ENCODE measurements at places on chromosomes 2 and 18. TPM values are rescaled to one million over a fixed set of nuclear protein-coding genes. Genes with fewer than 3 reads are reported as not detected.

GRCh38 chr2:144267239-144267638 is 252.7 kb downstream of the ZEB2 start:
- no peak overlapping the region for H3K4me3 ChIP-seq
- H3K4me1 ChIP-seq = no peaks in the 10 kb centered on the region
- H3K36me3 ChIP-seq = no peaks in the 10 kb centered on the region
- no peak for DNase-seq

DNA sequence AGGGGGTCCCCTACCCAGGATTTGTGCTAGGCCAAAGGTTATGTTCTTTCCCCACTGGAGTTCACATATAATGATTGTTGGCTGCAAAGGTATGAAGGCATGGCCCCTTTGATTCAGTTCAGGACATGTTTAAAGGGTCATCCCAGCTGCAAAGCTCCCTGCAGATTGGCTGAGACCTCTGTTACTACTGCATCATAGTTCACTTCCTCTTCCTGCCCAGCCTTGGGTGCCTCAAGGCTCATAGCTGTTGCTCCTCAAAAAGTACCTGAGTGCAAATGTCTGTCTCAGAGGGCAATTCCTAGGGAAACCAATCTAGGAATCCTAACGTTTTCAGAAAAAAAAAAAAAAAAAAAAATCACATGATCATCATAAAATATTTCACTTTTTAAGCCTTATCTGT is 125.1 kb downstream of the ATL2 start:
- H3K4me1 ChIP-seq = no peaks in the 10 kb centered on the region
- DNase-seq = no peak
- H3K27ac ChIP-seq = no peak overlapping the region

DNA sequence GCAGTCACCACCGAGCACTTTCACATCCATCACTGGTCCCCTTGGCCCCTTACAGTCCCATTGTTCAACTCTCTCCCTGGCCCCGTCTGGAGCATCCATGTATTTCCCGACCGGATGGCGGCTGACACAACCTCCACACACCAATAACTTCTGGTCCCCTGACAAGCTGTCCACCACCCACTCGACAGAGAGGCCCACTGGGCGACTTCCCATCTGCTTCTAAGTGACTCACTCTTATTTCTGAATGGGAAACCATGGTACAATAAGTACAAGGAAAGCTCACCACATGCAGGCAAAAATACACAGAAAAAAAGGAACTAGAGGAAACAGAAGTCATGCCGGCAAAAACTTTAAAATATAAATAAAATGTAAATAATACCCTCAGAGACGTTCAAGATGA is 82.9 kb upstream of the RAB12 start:
- no peaks in the 10 kb centered on the region for H3K4me1 ChIP-seq
- H3K27ac ChIP-seq = no peak overlapping the region
- no peak for DNase-seq
- H3K27me3 ChIP-seq = no peaks in the 10 kb centered on the region

GRCh38 chr2:238567067-238567855 is 140.5 kb downstream of the ASB1 start:
- no peak for DNase-seq
- no peak overlapping the region for H3K4me3 ChIP-seq
- no peaks in the 10 kb centered on the region for H3K27me3 ChIP-seq
- H3K27ac ChIP-seq = no peak overlapping the region

DNA sequence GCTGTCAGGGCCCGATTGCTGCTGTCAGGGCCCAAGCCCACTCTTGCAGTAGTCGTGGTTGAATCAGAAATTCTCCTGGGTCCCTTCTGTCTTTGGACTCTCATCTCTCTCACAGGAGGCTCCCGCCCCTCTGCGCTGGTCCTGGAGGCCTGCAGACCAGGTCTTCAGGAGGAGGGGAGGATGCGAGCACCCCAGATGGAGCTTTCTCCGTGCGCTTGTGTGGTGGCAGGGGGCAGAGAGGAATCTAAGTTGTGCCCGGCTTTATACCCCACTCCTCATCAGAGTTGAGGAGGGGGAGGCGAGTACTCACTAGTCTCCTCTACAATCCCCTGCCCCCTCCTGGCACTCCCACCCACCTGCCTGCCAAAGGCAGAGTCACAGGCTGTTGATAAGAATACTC is 10.4 kb downstream of the EN1 start:
- no peak overlapping the region for H3K4me3 ChIP-seq
- no peaks in the 10 kb centered on the region for H3K36me3 ChIP-seq
- no peak overlapping the region for H3K27ac ChIP-seq
- H3K4me1 ChIP-seq = no peaks in the 10 kb centered on the region

DNA sequence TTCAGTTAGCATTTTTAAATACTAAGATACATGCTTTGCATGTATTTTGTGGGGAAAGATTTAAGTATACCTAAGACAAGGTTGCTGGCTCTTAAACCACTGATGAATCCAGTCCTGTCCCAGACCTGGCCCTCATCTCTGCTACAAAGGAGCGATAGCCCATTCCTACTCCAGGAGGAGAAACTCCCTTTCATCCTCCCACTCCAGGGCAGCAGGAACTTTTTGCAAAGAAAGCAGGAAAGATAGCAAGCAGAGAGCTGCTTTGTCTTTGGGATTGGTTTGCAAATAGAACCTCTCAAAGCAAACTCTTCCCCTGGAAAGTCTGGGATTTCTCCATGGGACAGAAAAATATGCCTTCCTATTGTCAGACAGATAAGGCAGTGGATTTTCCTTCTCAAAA is 43.6 kb upstream of the COPS8 start:
- no peak for DNase-seq
- no peak overlapping the region for H3K27ac ChIP-seq
- H3K36me3 ChIP-seq = no peaks in the 10 kb centered on the region
- peaks cover 7% of the 10 kb centered on the region for H3K4me1 ChIP-seq
- H3K27me3 ChIP-seq = no peaks in the 10 kb centered on the region

DNA sequence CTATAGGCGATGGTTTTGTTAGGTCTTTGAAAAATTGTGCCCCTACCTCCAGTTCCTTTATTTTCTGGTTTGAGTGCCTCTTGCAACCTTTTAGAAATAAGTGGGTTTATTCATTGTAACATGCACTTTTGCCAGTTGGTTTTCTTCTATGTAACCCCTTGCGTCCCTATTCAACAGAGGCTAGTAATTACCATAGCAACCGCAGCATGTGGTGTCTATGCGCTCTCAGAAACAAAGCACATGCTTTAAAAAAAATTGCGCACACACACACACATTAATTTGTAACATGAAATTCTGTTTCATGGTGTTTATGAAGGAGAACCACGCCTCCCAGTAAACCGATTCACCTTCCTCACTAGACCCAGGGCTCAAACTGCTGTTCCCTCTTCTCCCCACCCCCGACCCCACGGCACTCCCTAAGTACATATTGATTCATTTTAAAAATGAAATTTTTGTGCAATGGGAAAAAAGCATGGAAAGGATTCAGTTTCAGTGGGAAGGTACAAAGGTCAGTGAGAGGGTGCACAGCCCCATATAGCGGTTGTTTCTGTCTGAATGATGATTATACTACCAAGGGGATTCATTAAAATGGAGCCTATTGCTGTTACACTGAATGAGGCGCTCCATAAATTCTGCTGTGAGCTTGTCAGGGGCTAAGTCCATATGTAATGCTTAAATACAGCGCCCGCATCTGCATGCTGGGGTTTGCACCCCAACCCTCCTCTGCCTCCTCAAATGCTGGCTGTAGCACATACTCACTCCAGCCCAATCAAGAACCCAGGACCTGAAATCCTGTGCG is 206.9 kb downstream of the ICOS start:
- no peaks in the 10 kb centered on the region for H3K27me3 ChIP-seq
- no peak overlapping the region for H3K4me3 ChIP-seq
- H3K27ac ChIP-seq = no peak overlapping the region
- no peak for DNase-seq

DNA sequence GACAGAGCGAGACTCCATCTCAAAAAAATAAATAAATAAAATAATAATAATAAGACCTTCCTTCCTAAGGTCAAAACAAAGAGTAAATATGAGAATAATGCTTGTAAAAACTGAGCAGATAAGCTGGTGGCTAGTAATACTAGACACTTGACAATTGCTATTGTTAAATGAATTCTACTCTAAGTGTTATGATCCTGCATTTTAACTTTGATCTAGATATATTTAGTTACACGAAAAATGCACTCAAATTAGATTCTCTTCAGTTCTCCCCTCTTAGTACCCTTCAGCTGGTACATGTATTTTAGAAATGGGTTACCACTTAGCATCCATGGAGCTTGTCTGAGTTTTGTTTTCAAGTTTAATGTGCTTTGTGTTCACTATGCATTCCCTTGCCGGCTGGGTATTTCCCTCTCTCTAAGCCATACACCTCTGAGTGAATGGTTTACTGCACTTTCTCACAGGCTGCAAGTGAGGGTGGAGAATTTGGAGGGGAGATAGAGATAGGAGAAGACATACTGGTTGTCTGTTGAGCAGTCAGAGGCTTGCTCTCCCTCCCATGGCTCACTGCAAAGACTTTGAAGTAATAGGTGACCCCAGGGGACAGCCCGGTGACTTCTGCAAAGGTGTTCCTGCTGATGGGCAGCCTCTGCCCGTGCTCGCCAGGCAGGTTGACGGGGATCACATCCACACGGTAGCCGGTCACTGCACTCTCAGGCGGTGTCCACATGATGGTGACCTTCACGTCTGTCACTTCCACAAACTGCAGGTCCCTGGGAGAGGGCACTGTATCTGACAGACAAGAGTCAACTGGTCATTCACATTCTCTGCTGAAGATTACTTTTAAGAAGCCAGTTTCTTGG is 29.9 kb downstream of the FN1 start:
- no peaks in the 10 kb centered on the region for H3K4me1 ChIP-seq
- peaks cover 11% of the 10 kb centered on the region for H3K36me3 ChIP-seq
- H3K27me3 ChIP-seq = no peaks in the 10 kb centered on the region
- no peak overlapping the region for H3K27ac ChIP-seq
- no peak overlapping the region for H3K4me3 ChIP-seq

- no peak for DNase-seq
- no peak overlapping the region for H3K27ac ChIP-seq
- peaks cover 23% of the 10 kb centered on the region for H3K27me3 ChIP-seq
- H3K4me3 ChIP-seq = no peak overlapping the region
- H3K4me1 ChIP-seq = no peaks in the 10 kb centered on the region
- H3K36me3 ChIP-seq = no peaks in the 10 kb centered on the region
Observed at GRCh38 chr2:88458633-88459032, 6.1 kb upstream of the FOXI3 start.

- peaks cover 12% of the 10 kb centered on the region for H3K4me1 ChIP-seq
- H3K36me3 ChIP-seq = peaks cover 20% of the 10 kb centered on the region
- no peak overlapping the region for H3K4me3 ChIP-seq
- DNase-seq = no peak
- H3K27ac ChIP-seq = no peak overlapping the region
Observed at GRCh38 chr2:98614024-98614739, 5.8 kb downstream of the UNC50 start.

DNA sequence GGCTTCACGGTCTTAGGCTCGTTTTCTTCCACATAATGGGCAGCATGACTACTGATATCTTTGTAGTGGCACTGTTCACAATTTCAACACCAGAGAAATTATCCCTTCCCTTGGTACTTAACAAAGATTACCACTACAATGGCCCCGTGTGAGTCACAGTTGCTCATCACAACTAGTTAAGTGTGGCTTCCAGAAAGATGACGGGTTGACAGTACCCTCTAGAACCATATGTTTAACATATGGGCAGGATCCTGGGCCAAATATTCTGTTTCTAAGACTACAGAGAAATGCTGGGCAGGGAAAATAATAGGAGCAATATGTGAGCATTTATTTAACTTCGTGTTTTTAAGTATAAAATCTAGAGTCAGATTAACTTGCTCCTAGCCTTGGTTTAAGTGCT is 780.1 kb upstream of the LINC00305 start:
- H3K4me3 ChIP-seq = no peak overlapping the region
- no peaks in the 10 kb centered on the region for H3K36me3 ChIP-seq
- DNase-seq = no peak

DNA sequence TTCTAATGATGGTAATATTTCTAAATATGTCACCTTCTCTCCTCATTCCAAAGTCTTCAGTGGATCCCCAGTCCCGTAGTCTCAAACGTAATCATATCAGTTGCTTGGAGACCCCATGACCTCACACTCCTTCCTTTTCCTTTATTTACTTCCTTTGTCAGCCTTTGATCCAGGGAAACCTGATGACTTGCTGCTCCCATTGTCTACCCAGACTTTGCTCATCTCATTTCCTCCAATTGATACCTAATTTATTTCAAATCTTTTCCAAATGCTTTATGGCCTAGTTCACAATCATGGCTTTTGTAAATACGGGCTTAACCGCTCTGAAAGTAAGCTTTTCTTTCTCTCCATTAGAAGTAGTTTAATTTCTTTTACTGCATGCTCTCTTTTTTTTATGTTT is 402.4 kb upstream of the CYRIA start:
- H3K36me3 ChIP-seq = no peaks in the 10 kb centered on the region
- H3K4me1 ChIP-seq = no peaks in the 10 kb centered on the region
- no peak overlapping the region for H3K27ac ChIP-seq

DNA sequence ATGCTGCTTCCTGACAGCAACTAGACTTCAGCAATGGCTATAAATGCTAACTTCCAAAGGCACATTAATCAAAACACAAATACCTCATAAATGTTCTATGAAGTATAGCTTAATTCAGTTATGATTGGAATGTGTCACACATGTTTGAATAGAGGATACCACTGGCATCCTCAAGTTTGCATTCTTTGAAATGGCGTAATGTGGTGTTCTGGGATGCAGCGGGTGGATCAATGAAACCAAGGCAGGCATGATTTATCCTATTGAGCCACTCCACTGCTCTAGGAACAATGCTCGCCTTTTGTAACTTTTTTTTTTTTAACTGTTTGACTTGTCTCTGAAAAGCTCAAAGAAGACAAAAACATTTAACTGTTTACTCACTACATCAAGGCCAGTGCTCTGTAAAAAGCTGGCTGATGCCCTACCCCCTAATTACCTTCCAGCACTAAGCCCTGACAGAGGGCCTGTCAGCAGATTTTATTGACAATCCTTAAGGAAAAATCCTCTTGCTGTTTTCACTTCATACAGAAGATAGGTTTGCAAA is 278.8 kb upstream of the SESTD1 start:
- H3K27ac ChIP-seq = no peak overlapping the region
- H3K36me3 ChIP-seq = no peaks in the 10 kb centered on the region
- H3K4me3 ChIP-seq = no peak overlapping the region
- no peaks in the 10 kb centered on the region for H3K27me3 ChIP-seq
- H3K4me1 ChIP-seq = no peaks in the 10 kb centered on the region
- DNase-seq = no peak

GRCh38 chr2:60215386-60215901 is 338.0 kb downstream of the BCL11A start:
- H3K27me3 ChIP-seq = no peaks in the 10 kb centered on the region
- no peak overlapping the region for H3K27ac ChIP-seq

- H3K27ac ChIP-seq = no peak overlapping the region
- no peak for DNase-seq
- no peaks in the 10 kb centered on the region for H3K27me3 ChIP-seq
- no peak overlapping the region for H3K4me3 ChIP-seq
- no peaks in the 10 kb centered on the region for H3K36me3 ChIP-seq
Observed at GRCh38 chr2:62119311-62119974, 76.5 kb upstream of the B3GNT2 start.

GRCh38 chr18:32318581-32318980 is 128.7 kb downstream of the MEP1B start:
- DNase-seq = no peak
- no peaks in the 10 kb centered on the region for H3K36me3 ChIP-seq
- peaks cover 21% of the 10 kb centered on the region for H3K4me1 ChIP-seq
- H3K27ac ChIP-seq = no peak overlapping the region
- no peaks in the 10 kb centered on the region for H3K27me3 ChIP-seq
- H3K4me3 ChIP-seq = no peak overlapping the region

- no peak overlapping the region for H3K27ac ChIP-seq
- no peak overlapping the region for H3K4me3 ChIP-seq
- H3K4me1 ChIP-seq = no peaks in the 10 kb centered on the region
- H3K36me3 ChIP-seq = peaks cover 22% of the 10 kb centered on the region
- H3K27me3 ChIP-seq = no peaks in the 10 kb centered on the region
- no peak for DNase-seq
Observed at GRCh38 chr2:28802975-28803429, 7.6 kb upstream of the SPDYA start.

Gene NEU2
- total RNA-seq = not detected
